ENCODE measurements at places on chromosomes 7 and 10. TPM values are rescaled to one million over a fixed set of nuclear protein-coding genes. Genes with fewer than 3 reads are reported as not detected.

JAKMIP3 gene
- total RNA-seq = under 0.01 TPM

DNA sequence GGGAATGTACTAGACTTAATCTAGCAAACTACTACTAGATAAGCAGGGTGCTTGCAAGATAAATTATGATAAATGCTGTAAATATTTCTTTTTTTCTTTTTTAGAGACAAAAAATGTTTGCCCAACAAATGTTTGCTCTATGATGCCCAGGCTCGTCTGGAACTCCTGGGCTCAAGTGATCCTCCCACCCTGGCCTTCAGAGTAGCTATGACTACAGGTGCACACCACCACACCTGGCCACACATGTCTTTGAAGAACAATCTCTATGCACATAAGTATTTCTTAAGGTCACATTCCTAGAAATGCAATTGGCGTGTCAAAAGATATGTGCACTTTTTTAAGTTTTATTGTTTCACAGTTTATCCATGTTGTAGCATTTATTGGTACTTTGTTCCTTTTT lies 179.6 kb upstream of the FRMD4A start:
- DNase-seq = no peak

DNA sequence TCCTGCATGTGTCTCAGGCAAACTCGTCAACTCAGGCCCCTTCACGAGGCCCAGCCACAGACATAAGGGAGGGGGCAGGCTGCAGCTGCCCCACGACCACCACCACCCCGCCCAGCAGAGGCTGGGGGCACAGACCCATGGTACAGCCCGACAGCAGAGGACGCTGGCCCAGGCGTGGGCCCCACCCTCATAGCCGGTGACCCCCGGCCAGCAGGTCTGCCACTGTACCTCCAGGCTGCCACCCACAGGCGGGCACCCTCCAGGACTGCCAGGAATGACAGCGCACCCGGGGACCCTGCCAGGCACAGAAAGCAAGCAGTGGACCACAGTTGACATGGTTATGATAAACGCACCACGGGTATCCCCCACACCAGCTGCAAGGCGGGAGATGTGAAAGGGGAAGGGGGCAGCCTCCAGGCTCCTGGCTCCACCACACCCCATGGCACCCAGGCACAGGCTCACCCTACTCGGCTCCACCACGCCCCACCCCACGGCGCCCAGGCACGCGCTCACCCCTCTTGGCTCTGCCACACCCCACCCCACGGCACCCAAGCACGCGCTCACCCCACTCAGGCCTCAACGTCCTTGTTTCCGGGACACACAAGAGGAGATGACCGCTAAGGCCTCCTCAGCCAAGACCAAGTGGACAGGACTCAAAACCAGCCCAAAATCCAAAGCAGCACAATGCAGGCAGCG lies 135.9 kb downstream of the MAD1L1 start:
- DNase-seq = no peak

GRCh38 chr7:127910670-127911069 lies 120.6 kb downstream of the LRRC4 start:
- DNase-seq = no peak

GRCh38 chr7:79880312-79880711 lies 254.3 kb upstream of the GNAI1 start:
- no peak for DNase-seq

GRCh38 chr7:23955600-23956149 lies 245.7 kb downstream of the STK31 start:
- DNase-seq = no peak

AGR2 gene
- 0.27 TPM for total RNA-seq

- DNase-seq = no peak
These were observed 16.2 kb downstream of the PNLIPRP2 start for GRCh38 chr10:116636976-116637375.

DENND2A gene
- not detected for total RNA-seq

- DNase-seq = no peak
These were observed 2.1 kb downstream of the GHRHR start for GRCh38 chr7:30965883-30966282.

DNA sequence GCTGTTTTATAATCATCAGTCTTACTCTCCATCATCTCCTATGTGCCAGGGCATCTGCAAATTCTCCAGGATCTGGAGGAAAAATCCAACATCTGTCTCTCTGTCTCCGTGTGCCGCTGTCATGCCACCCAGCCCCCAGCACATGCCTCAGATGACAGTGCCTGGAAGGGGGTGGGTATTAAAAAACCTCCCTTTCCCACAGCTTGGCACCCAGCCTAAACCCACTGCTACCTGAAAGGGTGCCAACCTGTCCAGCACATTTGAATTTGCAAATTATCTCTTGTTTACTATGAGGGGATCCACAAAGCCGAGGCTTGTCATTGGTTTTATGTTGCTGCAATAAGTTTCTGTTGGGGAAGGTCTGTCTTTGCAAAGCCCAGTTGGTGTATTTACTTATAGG lies 73.1 kb downstream of the EMX2 start:
- DNase-seq = no peak

CYP2W1 gene
- not detected for total RNA-seq

ZNF777 gene
- 15.1 TPM for total RNA-seq

CPN1 gene
- total RNA-seq = not detected

DNA sequence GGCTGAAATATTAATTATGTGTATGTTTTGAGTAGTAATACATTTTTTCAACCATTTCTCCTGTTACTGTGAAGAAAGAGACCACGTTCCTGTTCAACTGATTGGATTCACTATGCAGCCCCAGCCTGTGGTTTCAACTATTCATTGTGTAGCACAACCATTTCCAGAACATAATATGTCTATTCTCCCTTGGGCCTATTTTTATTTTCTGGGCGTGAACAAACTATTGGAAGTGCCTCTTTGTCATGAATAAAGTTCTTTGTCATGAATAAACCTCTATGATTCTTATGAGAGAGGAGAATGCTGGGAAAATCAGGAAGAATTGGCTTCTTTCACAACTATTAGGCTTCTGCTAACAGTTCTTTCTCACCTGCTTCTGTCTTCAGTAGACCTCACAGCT lies 152.4 kb downstream of the GNAT3 start:
- no peak for DNase-seq

VENTX gene
- 0.27 TPM for total RNA-seq

DNA sequence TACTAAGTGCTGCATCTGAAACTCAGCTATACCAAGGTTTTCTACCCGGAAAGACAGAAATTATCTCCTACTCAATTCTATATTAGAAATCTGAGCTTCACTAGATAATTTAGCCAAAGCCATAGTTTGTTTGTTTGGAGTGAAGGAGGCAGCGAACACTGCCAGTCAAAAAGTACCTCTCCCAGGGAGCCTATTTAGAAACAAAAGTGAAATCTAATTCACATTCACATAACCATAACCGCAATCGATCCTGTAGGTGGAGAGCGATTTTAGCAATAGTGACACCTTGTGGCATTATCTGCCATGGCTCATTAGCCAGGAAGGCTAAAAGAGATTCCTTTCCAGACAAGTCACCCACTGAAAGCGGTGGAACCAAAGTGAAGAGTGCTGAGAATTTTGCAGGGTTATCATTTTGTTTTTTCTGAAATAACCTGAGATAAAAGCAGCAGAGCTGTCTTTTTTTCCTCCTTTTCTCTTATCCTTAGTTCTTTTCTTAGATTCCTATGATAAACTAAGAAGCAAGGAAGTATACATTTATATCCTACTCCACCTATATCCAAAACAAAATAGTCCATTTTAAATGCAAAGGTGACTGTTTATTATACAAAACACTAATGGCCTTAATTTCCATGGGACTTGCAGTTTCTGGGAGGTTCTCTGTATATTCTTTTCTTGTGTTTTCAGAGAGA lies 83.7 kb upstream of the BET1 start:
- peak; percentile 39 for DNase-seq

PGAM2 gene
- total RNA-seq = 0.81 TPM

GRCh38 chr10:128416231-128416630 lies 290.0 kb upstream of the MKI67 start:
- no peak for DNase-seq

DNA sequence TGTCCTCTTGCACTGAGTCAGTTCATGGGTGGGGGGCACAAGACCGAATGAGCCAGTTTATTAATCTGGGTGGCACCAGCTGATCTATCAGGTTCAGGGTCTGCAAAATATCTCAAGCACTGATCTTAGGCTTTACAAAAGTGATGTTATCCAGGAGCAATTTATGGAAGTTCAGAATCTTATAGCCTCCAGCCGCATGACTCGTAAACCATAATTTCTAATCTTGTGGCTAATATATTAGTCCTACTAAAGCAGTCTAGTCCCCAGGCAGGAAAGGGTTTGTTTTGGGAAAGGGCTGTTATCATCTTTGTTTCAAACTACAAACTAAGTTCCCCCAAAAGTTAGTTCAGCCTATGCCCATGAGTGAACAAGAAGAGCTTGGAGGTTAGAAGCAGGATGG lies 33.9 kb downstream of the AKR1C8 start:
- DNase-seq = no peak

DNA sequence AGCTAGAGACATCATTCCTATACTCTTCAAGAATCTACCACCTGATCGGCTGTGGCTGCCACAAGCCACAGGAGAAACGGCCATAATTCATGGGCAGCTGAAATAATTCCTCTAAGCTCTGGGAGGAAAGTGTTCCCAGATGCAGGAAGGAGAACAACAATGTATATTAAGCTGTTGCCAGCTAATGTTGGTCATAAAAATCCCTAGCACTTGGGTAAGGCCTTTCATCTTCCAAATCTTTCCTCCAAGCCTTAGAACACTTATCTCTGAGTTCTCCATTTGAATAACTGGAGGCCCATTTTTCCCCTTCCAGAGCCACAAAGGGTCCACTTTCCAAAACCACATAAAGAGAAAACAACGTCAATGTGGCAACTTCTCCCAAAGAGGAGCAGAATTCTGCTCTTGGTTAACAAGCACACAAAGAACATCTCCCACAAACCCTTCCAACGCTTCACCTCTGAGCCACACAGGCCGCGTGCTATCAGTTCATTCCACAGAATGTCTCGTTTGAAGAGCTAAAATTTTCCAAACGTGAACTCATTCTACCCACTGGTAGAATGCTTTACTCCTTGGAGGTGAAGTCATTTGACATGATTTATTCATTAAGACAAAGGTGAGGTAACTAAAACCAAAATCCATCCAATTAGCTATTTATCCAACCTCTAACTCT lies 11.2 kb downstream of the KCNMA1 start:
- DNase-seq = no peak

GRCh38 chr10:74502963-74503608 lies 323.3 kb upstream of the KAT6B start:
- DNase-seq = no peak

DNA sequence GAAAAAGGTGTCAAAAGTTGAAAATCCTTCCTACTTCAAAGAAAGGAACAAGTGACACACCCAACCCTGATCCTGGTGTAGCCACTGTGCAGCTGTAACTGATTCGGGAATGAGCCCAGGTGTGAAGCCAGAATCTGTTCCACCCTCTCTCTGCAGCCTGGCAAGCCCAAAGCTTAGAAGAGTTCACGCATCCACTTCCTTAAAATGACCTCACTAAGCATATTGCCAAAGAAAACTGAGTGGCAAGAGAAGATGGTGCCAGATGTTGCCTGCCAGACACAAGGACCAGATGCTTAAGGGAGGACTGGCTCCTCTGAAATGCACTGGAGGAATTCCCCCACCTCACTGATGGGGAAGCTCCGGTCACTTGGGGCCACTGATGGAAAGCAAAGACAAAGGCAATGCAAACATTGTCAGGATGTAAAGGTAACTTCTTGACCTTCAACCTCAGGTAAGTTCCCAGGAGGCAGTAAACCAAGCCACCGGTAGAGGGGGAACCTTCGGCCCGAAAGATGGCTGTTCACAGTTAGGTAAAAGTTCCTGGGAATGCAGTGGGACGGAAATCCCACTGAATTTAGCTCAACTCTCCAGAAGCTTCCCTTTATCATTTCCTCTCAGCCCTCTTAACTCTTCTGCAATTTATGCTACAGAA lies 554.9 kb downstream of the KCNMA1 start:
- no peak for DNase-seq

DNA sequence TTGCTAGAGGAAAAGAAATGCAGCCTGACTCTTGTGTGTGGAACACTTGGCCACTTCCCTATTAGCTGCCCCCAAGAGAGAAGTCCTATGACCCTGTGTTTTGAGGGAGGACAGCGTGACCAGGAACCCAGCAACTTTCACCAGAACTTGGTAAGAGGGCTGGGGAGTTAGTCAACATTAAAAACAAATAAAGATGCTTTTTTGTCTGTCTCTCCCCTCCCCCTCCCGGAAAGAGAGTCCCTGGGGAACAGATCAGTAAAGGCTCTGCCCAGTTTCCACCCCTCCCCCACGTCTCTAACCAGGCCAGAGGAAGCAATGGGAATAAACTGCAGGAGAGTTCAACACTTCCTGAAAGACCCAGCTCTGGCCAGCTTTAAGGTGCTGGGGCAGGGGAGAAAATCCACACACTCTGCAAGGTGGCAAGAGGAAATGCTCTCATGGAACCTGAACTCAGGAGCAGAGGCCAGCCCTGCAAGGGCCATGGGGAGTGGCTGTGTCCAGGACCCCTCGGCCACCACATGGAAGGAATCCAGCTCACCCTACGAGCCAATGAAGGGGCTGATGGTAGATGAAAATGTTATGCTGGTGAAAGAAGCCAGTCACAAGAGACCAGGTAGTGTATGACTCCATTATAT lies 21.5 kb downstream of the SH3PXD2A start:
- no peak for DNase-seq

MOGAT3 gene
- total RNA-seq = not detected

DNA sequence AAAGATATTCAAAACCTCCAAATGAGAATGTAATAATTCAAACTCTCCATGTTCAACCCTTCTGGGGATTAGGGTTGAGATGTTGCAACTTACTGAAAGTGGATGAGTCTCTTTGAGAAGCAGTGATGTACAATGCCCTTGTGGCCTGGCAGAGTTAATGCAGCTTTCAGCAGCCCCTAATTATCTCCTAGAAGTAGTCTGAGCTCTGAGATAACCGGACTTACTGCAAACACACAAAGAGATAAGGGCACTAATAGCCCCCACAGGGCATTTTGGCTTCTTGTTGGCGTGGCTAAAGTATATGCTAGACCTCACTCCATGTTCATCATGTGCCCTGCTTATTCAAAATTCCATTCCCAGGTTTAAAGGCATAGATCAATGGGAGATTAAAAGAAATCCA lies 404.7 kb downstream of the NEBL start:
- DNase-seq = no peak

ABCC2 gene
- 0.27 TPM for total RNA-seq

GRCh38 chr7:17185690-17186070 lies 112.8 kb upstream of the AHR start:
- peak; percentile 77 for DNase-seq

TFPI2 gene
- 0.81 TPM for total RNA-seq

FAM200A gene
- 3.2 TPM for total RNA-seq
